PC-3 (cell line): ENCODE measurements at places on chromosomes 12 and 14. TPM values are rescaled to one million over a fixed set of nuclear protein-coding genes. Genes with fewer than 3 reads are reported as not detected.

The FAM222A gene
- 11.7 and 15.3 TPM in 2 replicates for total RNA-seq

The DBX2 gene
- not detected in 2 replicates for total RNA-seq

The CLEC4C gene
- not detected in 2 replicates for total RNA-seq

The SLCO1C1 gene
- total RNA-seq, result not detected in 2 replicates

The TAS2R30 gene
- total RNA-seq, result 0.66 and 2.0 TPM in 2 replicates

The TBC1D30 gene
- total RNA-seq, result 16.8 and 36.1 TPM in 2 replicates

The TSHR gene
- not detected in 2 replicates for total RNA-seq
